ENCODE measurements at places on chromosomes 12 and 14. TPM values are rescaled to one million over a fixed set of nuclear protein-coding genes. Genes with fewer than 3 reads are reported as not detected.

SERPINA10 gene
- not detected for total RNA-seq

COA8 gene
- total RNA-seq = 43.4 TPM

DNA sequence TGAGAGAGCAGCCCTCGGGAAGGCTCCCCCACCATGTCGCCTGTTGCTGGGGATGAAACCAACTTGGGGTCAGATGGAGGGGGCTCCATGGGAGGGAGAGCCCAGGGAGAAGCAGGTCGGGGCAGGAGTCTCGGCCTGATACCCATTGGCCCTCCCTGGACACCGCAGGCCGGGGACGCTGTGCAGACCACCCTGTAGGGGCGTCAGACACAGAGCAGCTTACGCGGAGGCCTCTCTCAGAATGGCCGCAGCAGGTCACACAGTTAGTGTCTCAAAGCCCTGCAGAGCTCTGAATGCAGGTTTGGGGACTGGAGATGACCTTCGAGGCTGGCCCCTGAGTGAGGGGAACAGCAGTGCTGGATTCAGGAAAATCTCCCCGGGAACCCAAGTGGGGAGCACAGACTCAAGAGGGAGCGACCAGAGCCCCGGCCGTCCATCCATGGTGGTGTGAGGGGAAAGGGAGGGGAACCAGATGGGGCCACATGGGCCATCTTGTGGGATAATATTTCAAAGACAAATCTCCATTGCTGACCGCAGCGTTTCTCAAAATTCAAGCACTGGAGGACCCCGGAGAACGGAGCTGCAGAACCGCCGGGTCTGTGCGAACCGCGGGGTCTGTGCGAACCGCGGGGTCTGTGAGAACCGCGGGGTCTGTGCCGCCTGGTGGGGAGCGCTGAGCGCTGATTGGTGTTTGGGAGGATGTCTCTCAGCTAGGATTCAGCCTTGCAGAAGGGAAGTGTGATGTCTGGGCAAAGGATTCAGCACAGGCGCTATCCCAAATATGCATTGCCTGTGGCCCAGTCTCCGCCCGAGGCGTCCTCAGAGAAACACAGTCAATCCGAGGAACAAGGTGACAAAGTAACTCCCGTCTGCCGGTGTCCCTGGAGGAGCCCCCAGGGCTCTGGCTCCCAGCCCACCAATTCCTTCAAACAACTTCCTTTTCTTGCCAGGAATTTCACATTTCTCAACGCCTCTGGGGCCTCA is 324.4 kb upstream of the RTL1 start:
- no peaks in the 10 kb centered on the region for H3K36me3 ChIP-seq
- H3K27ac ChIP-seq = no peak overlapping the region
- H3K4me3 ChIP-seq = no peak overlapping the region
- DNase-seq = no peak
- H3K27me3 ChIP-seq = no peaks in the 10 kb centered on the region
- no peaks in the 10 kb centered on the region for H3K4me1 ChIP-seq

AMIGO2 gene
- total RNA-seq = 19.0 TPM

DNA sequence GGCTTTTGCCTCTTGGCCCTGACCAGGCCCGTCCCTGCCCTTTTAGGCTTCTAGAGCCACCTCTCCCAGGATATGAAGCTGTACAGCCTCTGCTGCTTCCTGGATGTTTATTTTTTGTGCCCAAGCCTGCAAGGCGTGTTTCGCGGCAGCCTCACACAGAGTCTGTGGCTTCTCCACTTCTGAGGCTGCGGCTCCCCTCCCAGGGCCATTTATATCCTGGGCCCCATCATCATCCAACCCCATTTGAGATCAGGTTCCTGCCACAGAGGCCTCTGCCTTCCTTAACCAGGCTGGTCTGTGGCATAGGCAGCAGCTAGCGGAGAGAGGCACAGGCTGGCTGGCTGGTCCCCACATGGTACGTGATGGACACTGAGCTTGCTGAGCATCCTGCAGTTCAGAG is 114.1 kb upstream of the PWP1 start:
- no peaks in the 10 kb centered on the region for H3K27me3 ChIP-seq
- H3K4me3 ChIP-seq = no peak overlapping the region
- no peaks in the 10 kb centered on the region for H3K4me1 ChIP-seq
- DNase-seq = peak; percentile 78
- no peaks in the 10 kb centered on the region for H3K36me3 ChIP-seq

DNA sequence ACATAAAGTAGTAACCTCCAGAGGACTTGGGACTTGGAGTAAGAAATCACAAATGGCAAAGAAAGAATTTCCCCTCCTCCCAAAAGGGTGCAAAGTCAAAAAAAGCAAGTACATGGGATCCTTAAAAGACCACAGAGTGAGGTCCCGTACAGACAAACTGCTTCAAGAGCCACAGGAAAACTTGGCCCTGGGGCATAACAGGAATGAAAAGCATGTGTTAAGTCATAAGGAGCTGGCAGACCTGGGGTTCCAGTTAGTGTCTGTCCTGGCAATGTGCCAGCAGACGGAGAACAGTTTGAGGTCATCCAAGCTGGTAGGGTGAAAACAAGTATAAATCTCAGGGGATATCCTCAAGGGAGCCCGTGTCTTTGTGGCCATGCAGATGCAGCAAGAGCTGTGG is 73.2 kb downstream of the HSD17B6 start:
- peaks cover 19% of the 10 kb centered on the region for H3K4me1 ChIP-seq
- no peak overlapping the region for H3K27ac ChIP-seq
- H3K4me3 ChIP-seq = no peak overlapping the region
- no peaks in the 10 kb centered on the region for H3K36me3 ChIP-seq

DNA sequence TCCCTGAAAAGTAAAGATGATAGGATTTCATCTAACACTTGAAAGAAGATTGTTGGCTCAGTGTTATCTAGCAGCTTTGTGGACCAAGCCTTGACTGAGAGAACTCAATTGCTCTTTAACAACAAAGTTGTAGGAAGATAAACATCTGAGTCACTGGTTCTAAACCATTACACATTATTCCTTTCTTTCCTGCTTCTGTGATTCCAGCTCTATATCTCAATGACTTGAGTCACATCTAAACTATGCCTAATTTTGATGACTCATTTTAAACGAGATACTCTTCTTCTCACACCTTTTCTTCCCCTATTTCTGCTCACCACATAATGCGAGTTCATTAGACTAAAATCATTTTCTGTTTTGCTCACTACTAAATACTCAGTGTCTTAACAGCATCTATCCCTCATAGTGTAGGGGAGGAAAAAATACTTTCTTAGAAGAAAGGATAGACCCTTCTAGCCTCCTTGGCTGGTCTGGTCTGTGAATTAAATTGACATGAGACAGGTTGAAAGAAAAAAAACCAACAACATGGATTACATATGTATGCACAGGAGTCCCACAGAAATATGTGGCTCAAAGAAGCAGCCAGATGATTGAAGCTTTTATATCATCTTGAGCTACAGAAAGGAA is 201.4 kb downstream of the C12orf50 start:
- peak overlapping the region; percentile 68 for H3K27ac ChIP-seq
- H3K4me1 ChIP-seq = peaks cover 27% of the 10 kb centered on the region
- no peaks in the 10 kb centered on the region for H3K27me3 ChIP-seq
- no peak overlapping the region for H3K4me3 ChIP-seq

DNA sequence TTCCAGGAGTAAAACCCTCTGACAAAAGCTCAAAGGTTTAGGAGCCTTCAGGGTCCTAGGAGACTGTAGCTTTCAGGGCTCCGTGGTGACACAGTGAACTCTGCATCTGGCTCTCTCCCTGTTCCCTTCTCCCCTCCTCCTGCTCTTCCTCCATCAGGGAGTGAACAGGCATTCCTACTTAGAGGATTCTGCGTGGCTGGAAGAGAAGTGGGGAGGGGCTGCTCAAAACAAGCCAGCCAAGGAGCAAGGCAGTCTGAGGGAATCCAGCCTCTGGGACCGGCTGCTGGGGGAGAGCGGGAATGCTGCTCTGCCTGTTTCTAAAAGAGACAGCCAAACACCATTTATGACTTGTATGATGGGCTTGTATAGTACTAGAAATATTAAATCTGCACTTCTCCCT is 49.5 kb downstream of the RBMS2 start:
- H3K27ac ChIP-seq = no peak overlapping the region
- peaks cover 88% of the 10 kb centered on the region for H3K36me3 ChIP-seq
- H3K27me3 ChIP-seq = no peaks in the 10 kb centered on the region
- no peak for DNase-seq

- H3K27me3 ChIP-seq = no peaks in the 10 kb centered on the region
- no peak overlapping the region for H3K4me3 ChIP-seq
- DNase-seq = no peak
- H3K36me3 ChIP-seq = peaks cover 7% of the 10 kb centered on the region
- H3K4me1 ChIP-seq = peaks cover 5% of the 10 kb centered on the region
These were observed 57.2 kb downstream of the SYNE2 start for GRCh38 chr14:63909984-63910383.

DBX2 gene
- not detected for total RNA-seq

DNA sequence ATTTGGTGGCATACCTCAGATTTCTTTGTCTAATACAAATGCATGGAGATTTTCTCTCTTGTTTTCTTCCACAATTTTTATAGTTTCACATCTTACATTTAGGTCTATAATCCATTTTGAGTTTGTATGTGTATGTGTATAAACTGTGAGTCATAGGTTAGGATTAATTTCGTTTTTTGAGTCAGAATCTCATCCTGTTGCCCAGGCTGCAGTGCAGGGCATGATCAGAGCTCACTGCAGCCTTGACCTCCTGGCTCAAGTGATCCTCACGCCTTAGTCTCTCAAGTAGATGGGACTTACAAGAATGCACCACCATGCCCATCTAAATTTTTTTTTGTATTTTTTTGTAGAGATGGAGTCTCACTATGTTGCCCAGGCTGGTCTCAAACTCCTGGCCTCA is 71.6 kb downstream of the OTOGL start:
- H3K27ac ChIP-seq = no peak overlapping the region
- no peaks in the 10 kb centered on the region for H3K36me3 ChIP-seq
- DNase-seq = no peak
- no peaks in the 10 kb centered on the region for H3K4me1 ChIP-seq

GRCh38 chr12:23088594-23088993 is 463.6 kb downstream of the ETNK1 start:
- no peaks in the 10 kb centered on the region for H3K4me1 ChIP-seq
- no peak for DNase-seq
- no peak overlapping the region for H3K27ac ChIP-seq

ACRBP gene
- not detected for total RNA-seq

TMPRSS12 gene
- not detected for total RNA-seq

NKX2-8 gene
- not detected for total RNA-seq

ADAMTS20 gene
- total RNA-seq = not detected

GRCh38 chr12:132429946-132430643 is 59.9 kb upstream of the FBRSL1 start:
- no peak overlapping the region for H3K4me3 ChIP-seq
